ENCODE measurements at places on chromosomes 1 and 21. TPM values are rescaled to one million over a fixed set of nuclear protein-coding genes. Genes with fewer than 3 reads are reported as not detected.

DNA sequence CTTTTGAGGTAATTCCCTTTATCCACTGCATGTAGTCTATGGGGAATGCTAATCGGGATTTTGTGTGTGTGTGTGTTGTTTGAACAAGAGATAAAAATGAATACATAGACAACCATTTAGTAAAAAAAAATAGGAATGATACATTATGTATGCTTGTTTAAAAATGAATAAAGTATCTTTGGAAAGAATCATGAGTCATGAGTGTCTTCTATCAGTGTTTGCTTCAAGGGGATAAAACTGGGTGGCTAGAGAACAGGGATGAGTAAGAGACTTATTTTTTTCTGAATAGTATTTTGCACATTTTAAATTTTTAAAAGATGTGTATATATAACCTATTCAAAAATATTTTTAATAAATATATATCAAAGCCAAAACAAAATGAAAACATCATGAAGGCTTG is 839.4 kb upstream of the ADGRL4 start:
- no peak for DNase-seq

GRCh38 chr1:27070390-27071048 is 57.9 kb upstream of the TENT5B start:
- DNase-seq, result no peak

DNA sequence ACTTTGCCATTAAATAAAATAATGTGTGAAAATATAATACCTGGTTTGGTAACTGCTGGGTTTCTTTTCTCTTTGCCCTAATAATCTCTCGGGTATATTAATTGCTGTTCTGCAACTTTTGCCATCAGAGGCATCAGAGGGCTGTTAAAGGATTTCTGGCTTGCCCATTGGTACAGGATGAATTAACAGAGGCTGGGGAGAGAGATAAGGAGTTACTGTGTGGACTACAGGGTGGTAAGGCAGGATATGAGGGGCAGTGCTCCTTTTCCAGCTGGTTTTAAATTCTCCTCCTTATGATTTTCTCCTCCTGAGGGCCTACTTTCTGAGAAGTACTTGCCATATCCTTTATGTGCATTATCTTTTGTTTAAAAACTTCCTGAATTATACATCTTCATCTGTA is 48.3 kb downstream of the FGGY start:
- no peak for DNase-seq

DNA sequence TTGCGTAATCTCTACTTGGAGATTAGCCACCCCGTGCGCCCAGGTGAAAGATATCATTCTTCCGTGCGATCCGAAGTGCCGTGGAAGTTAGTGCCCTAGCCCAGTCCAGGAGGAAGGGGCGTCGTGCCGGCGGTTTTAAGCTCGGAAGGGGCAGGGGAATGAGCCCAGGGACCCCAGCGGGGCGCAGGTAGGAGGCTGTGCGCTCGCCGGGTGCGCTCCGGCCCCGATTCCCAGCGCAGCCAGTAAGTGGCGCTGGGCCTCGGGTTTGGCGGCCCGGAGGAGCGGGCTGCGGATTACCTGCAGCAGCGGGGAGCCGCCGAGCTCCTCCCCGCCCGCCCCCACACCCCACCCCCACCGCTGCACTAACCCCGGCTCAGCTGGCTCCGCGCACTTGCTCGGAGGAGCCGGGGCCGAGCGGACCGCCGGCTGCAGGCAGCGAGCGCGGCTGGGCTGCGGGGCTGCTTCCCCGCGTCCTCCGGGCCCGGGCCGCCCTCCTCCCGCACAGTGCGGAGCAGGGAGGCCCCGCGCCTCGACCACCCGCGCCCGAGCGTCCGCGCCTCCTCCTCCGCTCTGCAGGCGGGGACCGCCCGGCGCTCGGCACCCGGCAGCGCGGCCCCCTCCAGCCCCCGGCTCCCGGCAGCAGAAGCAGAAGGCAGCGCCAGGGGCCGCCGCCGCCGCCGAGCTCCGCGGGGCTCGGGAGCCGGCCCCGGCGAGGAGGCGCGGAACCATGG is at the start of gene RYR2:
Gene RYR2 (plus strand): TSS at position 390 of the 731 bp plus-strand sequence. CDS start 338 bp downstream, at position 728.
- DNase-seq, result no peak

TNFRSF9 gene
- total RNA-seq, result 0.98 TPM

OXCT2 gene
- total RNA-seq, result not detected

IL12RB2 gene
- total RNA-seq, result not detected

Measured in MCF 10A (cell line).